Stimulated activated CD4-positive, alpha-beta T cell treated with anti-CD3 and anti-CD28 coated beads, Interleukin-4, amount 100 ng/mL, for 24 hours (primary cell): ENCODE measurements at places on chromosomes 4 and X.

DNA sequence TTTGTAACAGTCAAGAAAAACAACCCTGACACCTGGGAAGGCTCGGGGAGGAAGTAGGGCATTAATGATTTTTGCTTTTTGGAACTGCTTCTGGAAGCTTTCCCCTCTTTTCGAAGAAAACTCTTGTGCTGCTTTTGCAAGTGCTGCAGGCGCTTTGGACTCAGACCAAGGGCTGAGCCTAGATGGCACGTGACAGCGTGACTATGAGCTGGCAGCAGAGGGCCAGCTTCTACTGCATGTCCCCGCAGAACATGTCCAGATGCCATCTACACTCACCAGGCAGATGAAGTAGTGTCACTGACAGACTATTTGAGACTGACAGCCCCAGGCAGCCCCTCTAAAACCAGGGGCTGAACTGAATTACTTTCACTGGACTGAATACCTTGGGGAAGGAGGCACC is 6.2 kb downstream of the NR0B1 start:
- no peak for DNase-seq

- no peak for DNase-seq
Observed at GRCh38 chr4:73589261-73589847, 30.9 kb downstream of the RASSF6 start.

GRCh38 chrX:155115174-155115819 is 44.0 kb downstream of the BRCC3 start:
- no peak for DNase-seq

DNA sequence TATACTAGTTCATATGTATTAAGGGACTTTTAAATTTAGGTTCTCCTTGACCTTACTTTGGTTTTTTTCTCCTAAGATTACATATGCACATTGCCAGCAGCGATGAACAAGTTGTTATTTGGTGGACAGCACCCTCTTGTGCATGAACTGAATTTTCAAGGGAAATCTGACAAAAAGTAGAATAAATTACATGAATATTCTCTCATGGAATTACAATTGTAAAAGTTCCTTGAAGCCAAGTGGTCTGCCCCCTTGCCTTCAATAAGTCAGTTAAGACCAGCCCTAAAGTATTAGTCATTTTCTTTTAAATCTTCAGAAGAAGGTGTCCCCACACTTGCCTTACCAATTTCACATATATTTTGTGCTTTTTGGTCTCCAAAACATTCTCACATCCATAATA is 30.7 kb upstream of the SMARCA5 start:
- no peak for DNase-seq

GRCh38 chrX:46686003-46686645 is 72.8 kb downstream of the SLC9A7 start:
- DNase-seq: peak; percentile 47

DNA sequence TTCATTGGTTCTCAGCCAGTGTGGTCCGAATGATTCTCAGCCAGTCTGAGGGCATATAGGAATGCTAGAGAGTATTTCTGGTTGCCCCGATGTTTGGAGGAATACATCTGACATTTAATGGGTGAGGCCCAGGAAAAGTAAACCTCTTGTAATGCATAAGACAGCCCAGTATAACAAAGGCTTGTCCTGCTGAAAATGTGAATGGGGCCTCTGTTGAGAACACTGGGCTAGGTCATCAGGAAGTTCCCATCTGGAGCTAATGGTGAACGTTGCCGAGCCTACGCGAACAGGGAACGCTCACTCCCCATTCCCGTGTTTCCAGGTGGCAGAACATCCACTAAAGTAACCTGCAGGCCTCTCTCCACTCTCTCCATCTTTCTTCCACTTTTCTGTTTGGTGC is 132.0 kb upstream of the CLNK start:
- DNase-seq: no peak

GRCh38 chr4:5798946-5799345 is 87.9 kb downstream of the EVC start:
- no peak for DNase-seq

DNA sequence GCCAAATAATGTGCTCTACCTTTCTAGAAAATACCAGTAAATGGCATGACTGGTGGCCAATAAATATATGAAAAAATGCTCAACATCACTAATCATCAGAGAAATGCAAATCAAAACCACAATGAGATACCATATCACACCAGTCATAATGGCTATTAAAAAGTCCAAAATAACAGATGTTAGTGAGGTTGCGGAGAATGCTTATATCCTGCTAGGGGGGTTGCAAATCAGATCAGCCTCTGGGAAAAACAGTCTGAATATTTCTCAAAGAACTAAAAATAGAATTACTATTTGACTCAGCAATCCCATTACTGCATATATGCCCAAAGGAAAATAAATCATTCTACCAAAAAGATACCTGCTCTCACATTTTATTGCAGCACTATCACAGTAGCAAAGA is 115.1 kb downstream of the RASGEF1B start:
- no peak for DNase-seq

GRCh38 chr4:144509088-144510015 is 136.6 kb upstream of the HHIP start:
- DNase-seq: no peak

GRCh38 chr4:80798082-80798481 is 232.4 kb upstream of the BMP3 start:
- no peak for DNase-seq

GRCh38 chr4:172995161-172995560 is 173.4 kb upstream of the GALNT7 start:
- no peak for DNase-seq

DNA sequence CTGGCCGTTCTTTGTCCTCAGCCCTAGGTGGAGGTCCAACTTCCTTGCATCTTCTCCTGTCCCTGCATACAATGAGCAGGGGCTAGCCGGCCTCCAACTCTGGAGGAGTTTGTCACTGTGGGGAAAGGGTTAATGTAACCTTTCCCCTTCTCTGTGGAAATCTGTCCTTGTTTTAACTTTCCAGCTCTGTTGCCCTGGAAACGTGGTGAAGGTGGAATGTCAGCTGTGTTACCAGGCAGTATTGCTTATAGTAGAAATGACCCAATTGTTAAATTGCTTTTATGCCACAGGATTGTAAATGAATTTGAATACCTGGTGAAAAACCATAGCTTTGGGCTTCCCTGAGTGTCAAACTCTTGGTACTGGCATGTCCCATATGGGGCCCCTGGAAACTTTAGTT is 131.6 kb upstream of the SCML1 start:
- DNase-seq: no peak

DNA sequence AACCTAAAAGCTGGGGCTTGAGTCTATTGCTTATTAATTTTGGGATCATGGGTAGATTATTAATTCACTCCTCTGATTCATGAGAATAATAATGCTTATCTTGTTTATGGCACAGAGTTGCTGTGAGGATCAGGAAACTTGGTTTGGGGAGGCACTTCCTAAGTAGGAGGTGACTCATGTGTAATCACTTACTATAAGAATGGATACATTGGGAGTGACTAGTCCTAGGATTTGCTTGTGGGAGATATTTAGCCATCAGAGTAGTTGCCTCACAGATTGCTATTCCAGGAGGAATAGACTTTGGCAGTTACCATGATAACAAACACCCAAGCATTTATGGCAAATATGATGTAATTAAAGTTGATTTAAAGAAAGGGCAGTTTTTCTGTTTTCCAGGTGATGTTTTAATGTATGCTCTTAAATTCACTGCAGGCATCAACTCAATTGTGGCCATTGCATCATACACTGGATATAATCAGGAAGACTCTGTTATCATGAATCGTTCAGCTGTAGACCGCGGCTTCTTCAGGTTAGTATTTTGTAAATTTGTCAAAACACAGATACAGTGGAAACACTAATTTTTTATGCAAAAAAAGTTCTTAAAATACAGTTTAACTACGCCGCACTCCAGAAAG is 41.9 kb downstream of the POLR2B start:
- DNase-seq: no peak
